Activated gamma-delta T cell (primary cell): ENCODE measurements at places on chromosomes 13 and 19.

- no peak for DNase-seq
These were observed 7.4 kb downstream of the FZR1 start for GRCh38 chr19:3513229-3514140.

DNA sequence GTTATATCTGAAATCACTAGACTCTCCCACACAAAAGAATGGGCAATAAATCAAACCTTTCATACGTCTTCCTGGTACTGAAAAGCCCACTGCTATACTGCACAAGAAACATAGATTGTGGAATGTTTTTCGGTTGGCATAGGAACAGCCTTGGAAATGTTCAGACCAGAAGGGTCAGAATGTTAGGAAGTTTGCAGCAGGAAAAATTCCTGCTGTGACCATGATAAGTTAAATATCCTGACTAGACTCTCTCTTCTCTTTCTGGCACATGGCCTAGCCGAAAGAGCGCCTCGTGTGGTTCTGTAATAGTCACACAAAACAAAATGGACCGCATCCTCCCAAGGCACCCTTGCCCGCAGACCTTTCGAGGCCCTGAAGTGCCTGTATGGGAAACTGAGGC, 427.2 kb downstream of the COG6 start:
- DNase-seq = no peak

DNA sequence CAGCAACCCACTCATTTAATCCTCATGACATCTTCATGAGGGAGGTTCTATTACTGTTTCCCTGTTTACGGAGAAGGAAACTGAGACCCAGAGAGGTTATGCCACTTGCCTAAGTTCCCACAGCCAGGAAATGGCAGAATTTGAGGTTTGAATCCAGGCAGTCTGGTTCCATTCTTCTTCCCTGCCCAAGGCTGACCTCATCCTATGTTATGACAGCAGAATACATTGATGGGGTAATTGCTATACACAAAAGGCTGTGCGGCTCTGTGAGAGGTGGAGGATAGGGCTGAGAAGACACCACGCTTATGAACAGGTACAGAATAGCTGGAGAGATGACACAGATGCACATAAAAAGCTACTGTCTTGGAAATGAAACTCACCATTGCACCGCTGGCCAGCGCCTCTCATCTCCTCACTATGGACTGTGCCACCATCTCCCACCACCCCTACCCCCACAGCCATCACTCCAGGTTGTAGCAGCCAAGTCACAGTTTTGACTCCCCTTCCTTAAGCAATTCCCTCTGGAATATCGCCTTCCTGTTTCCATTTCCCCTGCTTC, 11.5 kb downstream of the MAG start:
- no peak for DNase-seq

GRCh38 chr13:22592515-22592914, 588.3 kb upstream of the SGCG start:
- DNase-seq = no peak

DNA sequence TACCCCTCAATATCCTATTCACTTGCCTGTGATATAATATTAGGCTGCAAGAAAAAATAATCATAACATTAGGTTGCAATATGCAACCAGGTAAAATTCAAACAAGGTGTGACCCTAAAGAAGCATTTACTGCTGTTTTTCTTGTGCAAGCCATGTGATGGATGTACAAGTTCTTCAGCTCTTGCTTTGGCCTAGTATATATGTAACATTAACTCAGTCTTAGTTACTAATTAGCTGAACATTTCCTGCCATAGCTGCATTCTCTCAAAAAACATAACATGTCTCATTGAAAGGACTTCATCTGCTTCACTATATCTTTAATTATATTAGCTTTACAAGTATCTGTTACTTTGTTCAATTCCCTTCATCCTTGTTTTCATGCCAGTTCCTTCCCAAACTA, 406.8 kb upstream of the HTR2A start:
- DNase-seq = no peak

DNA sequence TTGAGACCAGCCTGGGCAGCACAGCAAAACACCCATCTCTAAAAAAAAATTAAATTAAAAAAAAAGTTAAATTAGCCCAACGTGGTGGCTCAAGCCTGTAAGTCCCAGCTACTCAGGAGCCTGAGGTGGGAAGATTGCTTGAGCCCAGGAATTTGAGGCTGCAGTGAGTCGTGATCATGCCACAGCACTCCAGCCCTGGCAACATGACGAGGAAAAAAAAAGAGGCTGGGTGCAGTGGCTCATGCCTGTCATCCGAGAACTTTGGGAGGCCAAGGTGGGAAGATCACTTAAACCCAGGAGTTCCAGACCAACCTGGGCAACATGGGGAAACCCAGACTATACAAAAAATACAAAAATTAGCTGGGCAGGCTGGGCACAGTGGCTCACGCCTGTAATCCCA, 2.2 kb upstream of the TMEM161A start:
- DNase-seq = no peak

GRCh38 chr19:11261971-11262839, at the start of gene DOCK6:
TSS of gene DOCK6 (minus strand) at chr19:11262524. CDS start at chr19:11262440, 84 bp downstream.
- DNase-seq = no peak

GRCh38 chr19:46040952-46041500, at the start of gene IGFL4:
TSS of gene IGFL4 (minus strand) at chr19:46041002. CDS start at chr19:46040962, 40 bp downstream.
- no peak for DNase-seq

- DNase-seq = no peak
These were observed 686 bp downstream of the SETDB2 start for GRCh38 chr13:49444524-49445395.

GRCh38 chr19:50252111-50252886, 48.9 kb downstream of the MYH14 start:
- DNase-seq = no peak

DNA sequence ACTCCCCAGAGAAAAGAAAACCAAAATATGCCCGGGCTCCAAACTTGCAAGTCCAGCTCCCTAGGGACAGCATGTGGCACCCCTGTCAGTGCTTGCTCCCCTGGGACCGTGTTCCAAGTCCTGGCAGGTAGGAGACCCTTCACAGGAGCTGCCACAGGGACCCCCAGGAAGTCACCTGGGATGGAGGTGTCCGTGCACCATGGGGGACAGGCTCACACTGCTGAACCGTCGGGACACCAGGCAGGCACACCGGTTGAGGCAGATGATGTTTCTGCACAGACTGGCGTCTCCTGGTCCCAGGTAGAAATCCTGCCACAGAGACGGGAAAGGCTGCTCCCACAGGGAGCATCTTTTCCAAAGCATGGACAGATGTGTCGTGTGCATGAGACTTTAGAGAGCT, 11.7 kb upstream of the PROZ start:
- no peak for DNase-seq

- DNase-seq = no peak
These were observed 239.7 kb downstream of the MTUS2 start for GRCh38 chr13:29059800-29060199.

DNA sequence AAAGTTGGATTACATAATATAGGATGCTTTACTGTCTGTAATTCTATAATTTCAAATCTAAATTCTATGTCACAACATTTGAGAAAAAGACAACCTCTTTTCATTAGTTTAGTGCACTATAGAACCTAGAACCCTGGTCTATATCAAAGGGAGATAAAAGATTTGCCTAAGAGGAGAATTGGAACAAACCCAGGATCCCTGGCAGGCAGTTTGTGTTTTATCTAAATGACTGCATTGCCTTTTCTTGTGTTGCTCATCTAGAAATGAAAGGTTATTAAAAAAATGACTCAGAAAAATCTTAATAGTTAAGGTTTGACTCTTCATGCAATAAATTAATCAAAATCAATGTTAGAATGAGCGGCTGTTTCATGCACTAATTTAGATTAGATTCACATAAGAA, 96.7 kb downstream of the PCDH9 start:
- DNase-seq = no peak

DNA sequence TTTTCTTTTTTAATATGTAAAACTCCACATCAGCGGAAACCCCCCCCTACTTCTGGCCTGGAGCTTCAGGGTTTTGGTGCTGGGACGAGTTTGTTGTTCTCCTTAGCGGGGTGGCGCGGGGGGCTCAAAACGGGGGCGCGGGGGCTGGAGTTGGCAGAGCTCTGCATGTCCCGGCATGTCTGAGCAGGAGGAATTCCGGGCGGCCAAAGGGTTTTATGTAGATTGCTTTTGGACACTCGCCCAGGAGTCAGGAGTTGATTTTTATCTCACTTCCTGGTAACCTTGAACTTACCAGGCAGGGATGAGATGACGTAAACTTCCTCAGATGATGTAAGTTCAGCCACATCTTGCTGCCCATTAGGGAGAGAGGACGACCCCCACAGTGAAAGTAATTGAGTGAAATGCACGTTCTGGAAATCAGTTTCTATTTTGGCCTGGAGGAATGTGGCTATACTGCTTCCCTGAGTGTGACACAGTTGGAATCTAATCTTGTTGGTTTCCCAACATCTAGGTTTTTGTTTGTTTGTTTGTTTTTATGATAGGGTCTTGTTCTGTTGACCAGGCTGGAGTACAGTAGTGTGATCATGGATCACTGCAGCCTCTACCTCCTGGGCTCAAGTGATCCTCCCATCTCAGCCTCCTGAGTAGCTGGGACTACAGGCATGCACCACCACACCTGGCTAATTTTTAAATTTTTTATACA, 21.0 kb upstream of the GDF15 start:
- no peak for DNase-seq

DNA sequence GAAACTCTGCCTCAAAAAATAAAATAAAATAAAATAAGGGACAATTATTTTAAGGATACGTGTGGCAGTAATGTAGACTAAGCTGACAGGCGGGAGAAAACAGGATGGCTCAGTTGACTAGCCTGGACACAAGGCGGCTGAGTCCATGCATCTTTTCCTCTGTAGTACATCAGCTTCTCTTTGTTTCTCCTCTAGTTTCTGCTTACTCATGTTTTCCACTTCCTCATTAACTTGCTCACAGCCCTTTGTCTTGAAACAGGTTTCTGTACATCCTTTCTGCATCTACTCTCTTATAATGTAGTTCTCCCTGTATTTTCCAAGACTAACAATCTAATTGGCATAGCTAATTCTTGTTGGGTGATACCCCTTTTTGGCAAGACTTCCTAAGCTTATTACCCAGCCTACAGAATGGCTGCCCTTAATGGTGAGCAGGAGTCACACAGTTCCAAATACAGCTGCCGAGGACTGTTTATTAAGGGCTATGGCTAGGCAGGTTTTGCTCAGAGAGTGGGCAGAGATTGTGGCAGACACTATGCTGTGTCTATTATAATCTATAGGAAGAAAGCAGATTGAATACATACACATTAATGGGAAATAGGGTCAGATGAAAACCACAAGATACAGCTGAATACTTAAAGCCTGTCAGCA, 58.7 kb upstream of the KLF5 start:
- no peak for DNase-seq

- DNase-seq = no peak
These were observed 130.5 kb downstream of the ATP11A start for GRCh38 chr13:112820318-112820717.

GRCh38 chr19:48310227-48310626, 15.1 kb upstream of the EMP3 start:
- DNase-seq = no peak

DNA sequence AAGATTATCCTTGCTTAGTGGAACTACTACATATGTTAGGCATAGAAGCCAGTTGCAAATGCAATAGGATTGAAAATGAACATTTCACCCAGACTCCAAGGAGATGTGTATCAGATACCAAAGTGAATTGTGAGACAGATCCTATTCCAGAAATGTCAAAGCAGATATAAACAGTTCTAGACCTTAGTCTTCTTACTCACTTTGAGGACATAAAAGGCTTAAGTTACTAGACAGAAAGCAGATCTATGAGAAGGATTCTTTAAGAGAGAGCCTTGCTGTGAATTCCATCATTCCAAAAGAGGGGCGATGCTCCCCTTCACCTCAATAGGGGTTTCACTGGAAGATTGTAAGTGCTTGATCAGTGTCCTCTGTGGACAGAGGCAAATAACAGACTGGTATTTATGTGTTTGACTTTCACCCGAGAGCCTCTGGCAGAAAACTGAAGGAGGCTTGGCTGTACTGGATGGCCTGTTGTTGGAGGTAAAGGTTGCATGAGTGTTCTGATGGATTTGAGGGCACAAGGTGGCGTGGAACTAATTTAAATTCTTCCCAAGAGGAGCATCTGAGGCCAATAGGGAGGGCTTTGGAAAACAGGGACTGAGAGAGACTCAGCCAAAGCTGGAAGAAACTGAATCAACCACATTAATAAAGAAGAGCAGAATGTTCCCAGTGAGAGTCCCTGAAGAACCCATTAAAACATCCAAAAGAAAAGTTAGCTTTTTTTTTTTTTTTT, 194.8 kb downstream of the DCLK1 start:
- no peak for DNase-seq

GRCh38 chr13:80904386-80904785, 563.5 kb upstream of the SPRY2 start:
- no peak for DNase-seq

- no peak for DNase-seq
These were observed 328.7 kb downstream of the SPRY2 start for GRCh38 chr13:80012251-80012650.

DNA sequence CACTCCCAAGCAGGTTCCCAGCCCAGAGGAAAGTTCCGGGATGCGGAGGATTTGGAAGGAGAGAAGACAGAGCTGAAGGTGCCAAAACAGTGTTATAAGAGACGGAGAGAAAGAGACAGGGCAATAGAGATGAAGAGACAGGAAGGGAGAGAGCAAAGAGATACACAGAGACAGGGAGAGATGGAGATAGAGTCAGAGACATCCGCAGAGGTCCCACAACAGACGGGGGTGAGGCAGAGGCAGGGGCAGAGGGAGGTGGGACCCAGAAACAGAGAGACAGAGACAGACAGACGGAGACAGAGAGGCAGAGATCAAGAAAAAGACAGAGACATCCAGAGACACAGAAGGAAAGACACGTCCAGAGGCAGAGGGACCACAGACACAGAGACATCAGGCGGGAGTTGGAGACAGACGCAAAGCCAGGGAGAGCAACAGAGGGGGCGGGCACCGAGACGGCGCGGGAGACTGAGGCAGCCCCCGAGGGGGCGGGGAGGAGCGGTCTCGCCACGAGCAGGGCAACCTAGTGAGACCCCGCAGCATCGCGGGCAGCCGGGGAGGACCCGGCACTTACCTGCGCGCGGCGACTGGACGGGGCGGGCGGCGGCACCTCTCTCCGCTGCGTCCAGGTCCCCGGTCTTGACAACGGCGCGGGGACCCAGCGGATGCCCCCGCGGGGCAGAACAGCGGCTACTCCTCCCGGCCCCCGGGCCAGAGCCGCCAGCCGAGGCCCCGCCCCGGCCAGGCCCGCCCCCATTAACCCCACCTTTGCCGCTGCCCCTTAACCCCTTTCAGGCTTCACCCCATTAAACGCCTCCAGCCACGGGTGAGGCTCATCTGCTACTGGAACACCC, at the start of gene GPR4:
TSS of gene GPR4 (minus strand) at position 689 of the 851 bp plus-strand sequence. CDS start 10,346 bp downstream, outside the sequence.
- no peak for DNase-seq

DNA sequence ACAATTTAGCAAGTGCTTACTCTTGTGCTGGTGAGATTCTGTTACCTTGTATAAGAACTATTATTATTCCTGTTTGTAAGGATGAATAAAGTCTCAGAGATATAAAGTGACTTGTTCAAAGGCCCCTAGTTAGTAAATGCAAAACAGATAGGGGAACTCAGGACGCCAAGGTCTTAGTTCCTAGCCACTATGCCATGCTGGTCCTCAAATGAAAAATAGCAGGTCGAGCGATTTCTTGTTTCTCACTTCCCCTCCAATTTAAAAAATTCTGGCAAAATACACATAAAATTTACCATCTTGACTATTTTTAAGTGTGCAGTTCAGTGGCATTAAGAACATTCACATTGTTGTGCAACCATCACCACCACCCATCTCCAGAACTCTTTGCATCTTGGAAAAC, 1.1 kb downstream of the TECR start:
- DNase-seq = no peak
